ENCODE measurements at places on chromosomes 12 and 14. TPM values are rescaled to one million over a fixed set of nuclear protein-coding genes. Genes with fewer than 3 reads are reported as not detected.

Gene EML5
- total RNA-seq, result 0.66 TPM

Gene GPR135
- 3.0 TPM for total RNA-seq

Gene AGAP2
- total RNA-seq, result under 0.01 TPM

Gene MEG3
- total RNA-seq, result 95.0 TPM

Gene RILPL1
- total RNA-seq, result 7.8 TPM

Gene KRT77
- total RNA-seq, result not detected

Gene TSPAN19
- not detected for total RNA-seq

Gene CLEC2A
- not detected for total RNA-seq

Gene KITLG
- total RNA-seq, result 64.6 TPM

Gene IL22
- not detected for total RNA-seq

Gene INSM2
- not detected for total RNA-seq

Gene DACT1
- total RNA-seq, result 22.6 TPM

Gene IQSEC3
- total RNA-seq, result 1.3 TPM

Gene CISTR
- not detected for total RNA-seq

Gene PLEK2
- total RNA-seq, result 0.51 TPM

Gene RBM19
- total RNA-seq, result 15.4 TPM

Gene SLC7A7
- 6.3 TPM for total RNA-seq

Gene CD4
- total RNA-seq, result 14.4 TPM

Gene CLEC7A
- total RNA-seq, result not detected

Gene PTGER2
- 30.0 TPM for total RNA-seq

Gene HCAR3
- total RNA-seq, result under 0.01 TPM

Gene ARHGAP9
- total RNA-seq, result under 0.01 TPM

Gene GAPDH
- 6,255 TPM for total RNA-seq

Gene FAM90A1
- total RNA-seq, result 0.33 TPM

Gene KRT5
- not detected for total RNA-seq
